ENCODE measurements at places on chromosomes 6 and 20. TPM values are rescaled to one million over a fixed set of nuclear protein-coding genes. Genes with fewer than 3 reads are reported as not detected.

ATAT1 gene
- 4.4 TPM for total RNA-seq

CALHM6 gene
- total RNA-seq: not detected

ADGRG6 gene
- total RNA-seq: 44.3 TPM

CCDC170 gene
- 0.12 TPM for total RNA-seq

GPLD1 gene
- total RNA-seq: 0.77 TPM
